Activated CD8-positive, alpha-beta memory T cell treated with anti-CD3 and anti-CD28 coated beads for 36 hours (primary cell): ENCODE measurements at places on chromosomes 2 and 18. TPM values are rescaled to one million over a fixed set of nuclear protein-coding genes. Genes with fewer than 3 reads are reported as not detected.

HSBP1L1 gene
- total RNA-seq: 1.8 TPM

TANC1 gene
- 0.25 TPM for total RNA-seq

ASB18 gene
- total RNA-seq: not detected

CD302 gene
- total RNA-seq: 0.53 TPM

PLCL1 gene
- total RNA-seq: 0.17 TPM

PSTPIP2 gene
- total RNA-seq: 33.0 TPM

SPATA3 gene
- 0.21 TPM for total RNA-seq

AAMP gene
- 98.7 TPM for total RNA-seq

FAM136A gene
- total RNA-seq: 107 TPM

ABCB11 gene
- total RNA-seq: not detected

SPC25 gene
- 26.8 TPM for total RNA-seq

CD207 gene
- total RNA-seq: not detected

MALT1 gene
- total RNA-seq: 30.3 TPM

CCDC150 gene
- 8.8 TPM for total RNA-seq

ZBTB7C gene
- 0.04 TPM for total RNA-seq

IL1A gene
- 3.9 TPM for total RNA-seq

FSHR gene
- total RNA-seq: not detected

CNRIP1 gene
- not detected for total RNA-seq

HOXD13 gene
- total RNA-seq: not detected

GALNT13 gene
- not detected for total RNA-seq
